GOT3 (cell line): ENCODE measurements at places on chromosomes 7 and 10.

GRCh38 chr7:91353848-91354247 lies 89.6 kb downstream of the FZD1 start:
- DNase-seq, result no peak

GRCh38 chr7:8433477-8434289 lies at the start of gene NXPH1:
NXPH1 (plus strand) TSS chr7:8433609.
- no peak for DNase-seq

- DNase-seq, result no peak
These were observed 2.0 kb upstream of the ADAM12 start for GRCh38 chr10:126390324-126390723.

GRCh38 chr10:122530177-122530576 lies 30.4 kb upstream of the DMBT1 start:
- DNase-seq, result no peak

DNA sequence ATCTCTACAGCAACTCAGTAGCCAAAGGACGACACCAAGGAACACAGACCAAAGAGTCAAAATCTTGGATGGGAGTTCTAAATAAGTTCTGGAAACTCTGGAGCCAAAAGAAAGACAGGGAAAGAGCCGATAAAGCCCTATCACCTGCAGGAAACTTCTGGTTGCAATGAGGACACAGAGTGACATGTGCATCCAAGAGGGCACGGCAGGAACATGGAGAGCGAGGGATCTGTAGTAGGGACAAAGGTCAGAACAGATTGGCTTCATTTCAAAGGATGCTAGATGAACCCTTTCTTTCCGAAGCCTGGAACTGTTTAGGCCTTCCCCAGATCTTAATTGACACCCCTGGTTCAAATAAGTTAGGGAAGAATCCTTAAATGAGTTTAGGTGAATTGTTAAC lies 39.5 kb downstream of the CACNA2D1 start:
- no peak for DNase-seq

- no peak for DNase-seq
These were observed 219.7 kb upstream of the ZMIZ1 start for GRCh38 chr10:78849115-78849514.

GRCh38 chr7:55520426-55521140 lies 51.7 kb downstream of the VOPP1 start:
- no peak for DNase-seq

GRCh38 chr7:140611641-140612040 lies 29.0 kb downstream of the DENND2A start:
- DNase-seq, result no peak

DNA sequence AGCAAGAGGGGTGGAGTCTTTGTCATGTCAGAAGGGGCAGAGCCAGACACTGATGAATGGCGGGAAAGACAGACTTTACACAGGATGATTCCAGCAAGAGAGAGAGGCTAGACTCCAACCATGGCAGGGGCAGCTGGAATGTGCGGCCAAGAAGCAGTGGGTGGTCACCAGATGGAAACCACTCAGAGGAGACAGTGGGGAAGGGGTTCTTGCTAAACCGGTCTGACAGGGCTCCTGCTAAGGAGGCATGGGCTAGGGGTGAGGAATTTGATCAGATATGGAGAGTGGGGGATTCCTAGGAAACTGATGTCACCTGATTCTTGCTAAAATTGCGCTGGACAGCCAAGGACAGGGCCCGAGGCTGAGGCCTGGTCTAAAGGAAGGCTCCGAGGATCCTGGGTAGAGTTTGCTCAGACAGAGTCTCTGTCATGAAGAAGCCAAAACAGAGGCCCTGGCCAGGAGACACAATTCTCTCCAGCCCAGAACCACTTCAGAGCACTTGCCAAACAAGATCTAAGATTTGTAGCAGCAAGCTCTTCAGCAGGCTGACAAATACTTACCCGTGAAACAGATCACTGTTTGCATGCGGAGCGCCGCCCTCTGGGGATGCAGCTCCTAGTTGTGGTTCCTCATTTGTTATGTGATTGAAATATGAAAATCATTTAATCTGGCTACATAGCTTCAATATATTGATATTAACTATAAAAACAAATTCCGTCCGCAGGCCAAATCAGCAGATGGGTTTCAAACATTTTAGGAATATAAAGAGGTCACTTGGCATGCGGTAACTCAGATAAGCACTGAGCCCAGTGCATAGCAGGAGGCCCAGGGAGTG lies 377.0 kb downstream of the TCERG1L start:
- DNase-seq, result no peak

- DNase-seq, result no peak
These were observed 67.6 kb downstream of the C10orf120 start for GRCh38 chr10:122632031-122632430.

- DNase-seq, result no peak
These were observed 123.4 kb upstream of the NEBL start for GRCh38 chr10:21020545-21020944.

GRCh38 chr10:5135581-5135980 lies 41.4 kb downstream of the AKR1C3 start:
- no peak for DNase-seq

GRCh38 chr7:39035156-39035555 lies 57.4 kb downstream of the POU6F2 start:
- no peak for DNase-seq

GRCh38 chr7:131105799-131106680 lies 221.6 kb upstream of the MKLN1 start:
- DNase-seq, result peak; percentile 45
